ENCODE measurements at places on chromosomes 5 and 9.
A peak's percentile ranks its signal among the peaks of the same experiment; 100 is the strongest.

DNA sequence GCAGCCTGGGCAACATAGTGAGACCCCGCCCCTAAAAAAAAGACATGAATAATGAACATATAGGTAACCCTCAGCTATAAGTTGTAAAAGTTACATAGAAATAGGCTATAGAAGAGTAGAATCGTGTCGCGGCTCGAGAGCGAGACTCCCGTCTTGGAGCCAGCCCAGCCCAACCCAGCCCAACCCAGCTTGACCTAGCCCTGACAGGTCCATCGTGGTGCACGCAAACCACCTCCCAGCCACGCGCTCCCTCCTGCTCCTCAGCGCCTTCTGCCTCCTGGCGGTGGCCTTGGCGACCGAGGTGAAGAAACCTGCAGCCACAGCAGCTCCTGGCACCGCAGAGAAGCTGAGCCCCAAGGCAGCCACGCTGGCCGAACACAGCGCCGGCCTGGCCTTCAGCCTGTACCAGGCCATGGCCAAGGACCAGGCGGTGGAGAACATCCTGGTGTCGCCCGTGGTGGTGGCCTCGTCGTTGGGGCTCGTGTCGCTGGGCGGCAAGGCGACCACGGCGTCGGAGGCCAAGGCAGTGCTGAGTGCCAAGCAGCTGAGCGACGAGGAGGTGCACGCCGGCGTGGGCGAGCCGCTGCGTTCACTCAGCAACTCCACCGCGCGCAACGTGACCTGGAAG lies 10.8 kb downstream of the KIF24 start:
- DNase-seq: no peak

DNA sequence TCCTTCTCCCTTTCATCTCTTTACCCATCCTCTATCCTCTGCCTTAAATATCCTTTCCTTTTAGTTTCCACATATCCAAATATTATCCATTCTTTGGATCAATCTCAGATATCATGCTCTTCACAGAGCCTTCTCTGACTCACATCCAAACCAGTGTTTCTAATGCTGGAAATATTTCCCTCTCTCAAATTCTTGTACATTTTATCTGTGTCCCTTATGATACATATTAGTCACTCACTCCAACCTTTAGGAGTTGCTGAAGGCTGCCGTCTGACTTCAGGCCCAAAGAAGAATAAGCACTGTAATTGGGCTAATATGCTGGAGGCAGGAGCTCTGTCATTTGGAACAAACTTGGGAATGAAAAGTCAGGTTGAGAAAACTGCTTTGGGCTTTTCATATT lies 156.4 kb upstream of the RUSC2 start:
- no peak for DNase-seq

DNA sequence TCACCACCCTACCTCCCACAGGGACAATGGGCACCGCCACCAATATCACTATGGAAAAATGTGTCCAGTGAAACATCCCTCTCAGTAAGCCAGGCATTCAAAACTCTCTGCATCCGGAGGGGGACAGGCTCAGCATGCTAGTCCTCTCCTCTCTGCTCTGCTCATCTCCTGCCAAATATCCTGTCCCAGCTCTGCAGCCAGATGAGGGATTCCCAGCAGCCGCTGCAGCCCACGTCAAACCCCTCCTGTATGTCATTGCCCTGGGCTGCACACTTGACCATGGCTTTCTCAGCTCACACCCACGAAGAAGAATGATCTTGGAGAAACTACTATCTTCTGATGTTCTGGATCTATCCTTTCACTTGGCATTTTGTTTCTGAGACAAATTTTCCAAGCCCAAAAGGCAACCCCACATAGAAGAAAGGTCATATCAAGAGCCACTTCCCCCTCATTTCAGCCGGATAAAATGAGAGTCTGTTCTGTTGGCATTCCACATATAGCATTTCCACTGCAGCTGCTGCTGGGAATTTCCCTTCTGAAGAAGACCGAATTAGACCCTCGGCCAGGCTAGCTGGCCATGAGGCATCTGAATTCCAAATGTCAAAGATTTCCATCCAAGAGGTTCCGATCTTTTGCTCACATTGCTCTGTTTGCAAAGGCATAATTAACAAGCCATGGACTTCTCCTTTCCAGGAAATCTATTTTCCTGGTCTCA lies 338.0 kb downstream of the ACTL7B start:
- no peak for DNase-seq

- DNase-seq: no peak
These were observed 7.6 kb upstream of the GPBP1 start for GRCh38 chr5:57166276-57166675.

GRCh38 chr5:126182971-126183695 lies 240.1 kb upstream of the GRAMD2B start:
- DNase-seq: no peak

DNA sequence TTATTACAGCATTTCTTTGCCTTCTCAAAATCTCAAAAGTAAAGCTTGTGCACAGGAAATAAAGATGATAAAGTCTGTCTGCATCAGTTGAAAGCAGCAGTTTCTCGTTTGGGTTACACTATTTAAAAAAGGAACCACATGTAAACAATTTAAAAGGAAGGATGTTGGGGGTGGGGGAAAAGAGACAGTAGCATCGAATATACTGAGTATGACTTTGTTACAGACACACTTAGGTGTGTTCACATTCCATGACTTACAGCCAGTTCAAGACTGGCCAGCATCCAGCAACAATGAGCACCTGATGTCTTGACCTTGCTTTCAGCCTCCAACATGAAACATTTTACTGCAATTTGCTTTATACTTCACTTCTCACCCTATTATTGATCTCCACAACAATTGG lies 8.7 kb downstream of the GAPT start:
- no peak for DNase-seq

DNA sequence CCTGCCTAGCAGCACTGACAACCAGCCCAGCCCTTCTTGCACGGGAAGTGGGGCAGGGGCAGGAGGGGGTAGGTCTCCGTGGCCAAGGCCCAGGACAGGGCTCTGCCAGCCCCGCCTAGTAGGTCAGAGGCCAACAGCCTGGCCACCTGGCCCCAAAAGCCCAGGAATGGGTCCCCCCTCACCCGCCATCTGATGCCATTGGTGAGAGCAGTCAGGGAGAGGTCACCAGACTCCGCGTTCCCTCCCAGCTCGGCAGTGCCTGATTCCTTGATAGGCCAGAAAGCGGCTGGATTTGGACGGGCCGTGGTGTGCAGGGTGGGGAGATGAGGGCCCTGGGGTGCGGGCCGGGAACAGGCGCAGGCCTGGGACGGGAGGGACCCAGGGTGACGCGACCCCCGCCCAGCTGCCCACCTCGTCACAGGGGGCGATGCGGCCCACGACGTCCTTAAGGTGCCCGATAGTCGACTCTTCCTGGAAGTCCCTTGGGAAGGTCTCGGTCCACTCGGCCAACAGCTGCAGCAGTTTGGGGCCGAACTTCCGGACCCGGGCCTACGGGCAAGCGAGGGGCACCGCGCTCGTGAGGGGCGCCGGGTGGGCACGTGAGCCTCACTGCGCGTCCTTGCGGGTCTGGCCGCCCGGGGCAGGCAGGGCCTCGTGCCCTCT lies 64.5 kb upstream of the RNF130 start:
- DNase-seq: peak; percentile 76

GRCh38 chr9:115204904-115205453 lies 87.0 kb upstream of the TNC start:
- DNase-seq: no peak

DNA sequence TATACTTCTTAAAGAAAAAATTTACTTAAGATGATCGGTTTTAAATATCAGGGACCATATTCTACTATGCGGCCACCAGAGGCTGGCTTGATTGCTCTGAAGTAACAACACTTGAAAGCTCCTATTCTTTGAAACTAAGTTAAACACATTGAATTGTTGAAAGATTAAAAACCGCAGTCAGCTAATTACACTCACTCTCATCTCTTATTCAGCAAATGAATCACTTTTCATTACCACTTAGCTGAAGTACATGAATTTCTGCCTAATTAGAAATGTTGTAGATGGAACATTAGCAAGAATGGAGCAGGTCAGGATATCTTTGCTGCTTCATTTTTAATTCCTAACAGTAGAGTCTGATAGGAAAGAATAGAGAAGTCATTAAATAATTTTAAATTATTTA lies 42.3 kb downstream of the LSM11 start:
- DNase-seq: no peak

GRCh38 chr5:153901449-153901848 lies 137.3 kb downstream of the FAM114A2 start:
- DNase-seq: no peak

DNA sequence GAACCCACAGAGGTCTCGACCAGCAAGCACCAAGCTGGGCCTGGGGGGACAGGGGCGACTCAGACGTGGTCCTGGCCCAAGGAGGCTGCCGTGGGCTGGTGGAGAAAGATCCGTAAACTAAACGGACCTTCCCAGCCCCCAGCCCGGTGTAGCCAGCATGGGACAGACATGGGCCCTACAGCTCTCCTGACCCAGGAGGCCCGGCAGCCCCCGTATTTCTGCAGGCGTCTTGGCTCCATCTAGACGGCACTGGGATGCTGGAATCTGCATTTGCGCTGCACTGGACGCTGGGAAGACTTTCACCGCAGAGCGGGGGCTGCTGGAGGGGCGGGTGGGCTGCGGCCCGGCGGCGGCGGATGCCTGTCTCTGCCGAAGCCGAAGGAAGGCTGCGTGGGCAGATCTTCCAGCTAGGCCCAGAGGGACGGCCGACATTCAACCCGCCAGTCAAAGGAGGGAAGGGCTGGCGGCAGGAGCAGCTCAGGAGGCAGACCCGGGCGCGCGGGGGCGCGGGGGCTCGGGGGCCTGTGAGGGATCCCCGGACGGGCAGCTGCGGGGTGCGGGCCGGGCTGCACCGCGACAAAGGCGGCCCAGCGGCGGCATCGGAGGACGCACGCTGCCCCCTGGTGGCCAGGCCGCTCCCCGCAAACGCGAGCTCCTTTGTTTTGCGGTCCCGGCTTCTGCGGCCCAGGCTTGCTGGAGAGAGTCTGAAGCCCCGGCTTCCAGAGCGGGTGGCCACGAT lies 266.2 kb downstream of the NSG2 start:
- peak; percentile 88 for DNase-seq

- DNase-seq: no peak
These were observed 330.6 kb downstream of the CHSY3 start for GRCh38 chr5:130234816-130235215.

- no peak for DNase-seq
These were observed 25.7 kb downstream of the GADD45G start for GRCh38 chr9:89630508-89630907.

All from lower leg skin (tissue), 4 donors.